A549 treated with CpdA at 1 μM for 4 hours (cell line): ENCODE measurements at places on chromosomes 6 and 20. TPM values are rescaled to one million over a fixed set of nuclear protein-coding genes. Genes with fewer than 3 reads are reported as not detected.

The PGC gene
- total RNA-seq = not detected in 5 replicates

The LPIN3 gene
- total RNA-seq = 8.7 to 13.0 TPM (median 10.4 TPM) in 5 replicates

The TMEM200A gene
- 0.03 to 0.07 TPM (median 0.07 TPM) in 4 of 5 replicates, not detected in the other for total RNA-seq

The ULBP2 gene
- total RNA-seq = 2.9 to 3.9 TPM (median 3.7 TPM) in 5 replicates

The GNAS-AS1 gene
- not detected in 5 replicates for total RNA-seq
